ENCODE measurements at places on chromosomes 11 and 22.
A peak's percentile ranks its signal among the peaks of the same experiment; 100 is the strongest.

DNA sequence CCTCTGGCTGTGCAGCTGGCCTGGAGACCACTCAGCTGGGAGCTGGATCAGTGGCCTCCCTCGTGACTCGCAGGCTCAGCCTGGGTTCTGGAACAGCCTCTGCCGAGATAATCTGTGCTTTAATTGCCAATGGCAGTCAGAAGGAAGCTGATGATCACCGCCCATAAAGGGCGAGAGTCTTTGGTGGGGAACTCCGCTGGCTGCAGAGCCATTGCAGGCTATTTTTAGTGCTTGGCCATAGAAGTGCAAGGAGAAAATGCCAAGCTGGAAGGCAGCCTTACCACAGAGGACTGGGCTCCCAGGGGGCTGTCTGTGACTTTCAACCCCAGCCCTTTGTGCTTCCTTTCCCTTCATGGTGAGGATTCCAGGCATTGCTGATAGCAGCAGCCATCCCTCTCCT lies 62.2 kb upstream of the TENM4 start:
- no peak for DNase-seq

GRCh38 chr11:36427876-36428275 lies 82.2 kb downstream of the TRAF6 start:
- DNase-seq, result no peak

GRCh38 chr11:7348432-7349304 lies 97.0 kb downstream of the SYT9 start:
- DNase-seq, result no peak

DNA sequence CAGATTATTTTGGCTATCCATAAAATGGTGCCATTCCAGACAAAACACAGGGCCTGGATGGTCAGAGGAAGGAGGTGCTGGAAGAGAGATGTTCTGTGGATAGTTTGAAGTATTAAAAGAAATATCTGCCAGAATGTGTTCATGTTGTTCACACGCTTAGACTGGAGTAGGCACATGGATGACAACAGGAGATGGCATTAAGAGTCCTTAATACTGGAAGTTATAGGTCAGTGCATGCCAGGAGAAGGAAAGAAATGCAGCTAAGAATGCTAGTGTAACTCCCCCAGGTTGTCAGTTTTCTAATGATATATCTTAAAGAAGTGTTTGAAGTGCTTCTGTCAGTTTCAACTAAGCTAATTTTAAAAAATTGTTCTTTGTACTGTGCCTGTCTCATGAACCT lies 20.2 kb downstream of the KREMEN1 start:
- no peak for DNase-seq

- DNase-seq, result no peak
Observed at GRCh38 chr11:41461057-41461681, 1.7 kb upstream of the LRRC4C start.

DNA sequence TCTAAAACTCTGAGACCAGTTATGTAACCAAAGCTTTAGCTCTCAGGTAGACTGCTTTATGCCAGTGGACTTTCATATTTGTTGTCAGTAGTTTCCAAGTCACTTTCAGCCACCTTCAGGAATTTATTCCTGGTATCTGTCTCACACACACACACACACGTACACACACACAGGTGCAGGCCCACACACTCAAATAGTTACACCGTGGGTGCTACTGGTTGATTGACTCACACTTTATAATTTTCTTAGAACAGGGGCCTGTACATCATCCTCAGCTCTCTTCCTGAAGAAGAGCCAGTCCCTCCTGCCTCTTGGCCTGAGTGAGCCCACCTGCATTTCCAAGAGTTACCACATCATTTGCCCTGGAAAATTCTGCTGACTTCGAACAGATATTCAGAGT lies 555.2 kb downstream of the SOX6 start:
- no peak for DNase-seq

DNA sequence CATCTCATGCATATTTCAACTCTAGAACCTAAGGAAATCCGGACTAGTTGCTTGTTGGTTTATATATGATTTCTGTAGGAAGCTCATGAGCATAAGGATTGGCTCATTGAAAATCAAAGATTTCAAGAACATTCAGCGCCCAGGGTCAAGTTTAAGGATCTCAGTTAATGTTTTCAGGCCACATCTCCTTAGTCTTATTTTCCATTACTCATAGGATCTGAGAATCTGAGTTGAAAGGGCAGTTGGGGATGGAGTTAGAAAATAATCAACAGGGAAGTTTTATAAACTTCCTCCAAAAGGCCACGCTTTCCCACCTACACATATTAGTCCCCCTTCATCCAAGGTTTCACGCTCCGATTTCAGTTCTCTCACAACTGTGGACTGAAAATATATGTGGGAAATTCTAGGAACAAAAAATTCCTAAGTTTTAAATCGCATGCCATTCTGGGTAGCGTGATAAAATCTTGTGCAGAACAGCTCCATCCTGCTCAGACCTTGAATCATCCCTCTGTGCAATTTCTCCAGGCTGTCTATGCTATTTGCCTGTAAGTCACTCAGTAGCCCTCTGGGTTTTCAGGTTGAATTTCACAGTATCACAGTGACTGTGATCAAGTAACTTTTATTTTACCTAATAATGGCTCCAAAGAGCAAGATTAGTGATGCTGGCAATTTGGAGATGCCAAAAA lies 160.2 kb downstream of the KIRREL3 start:
- DNase-seq, result no peak

- no peak for DNase-seq
Observed at GRCh38 chr11:111949519-111950426, 12.6 kb downstream of the DIXDC1 start.

- no peak for DNase-seq
Observed at GRCh38 chr11:75524665-75525432, 892 bp downstream of the GDPD5 start.

DNA sequence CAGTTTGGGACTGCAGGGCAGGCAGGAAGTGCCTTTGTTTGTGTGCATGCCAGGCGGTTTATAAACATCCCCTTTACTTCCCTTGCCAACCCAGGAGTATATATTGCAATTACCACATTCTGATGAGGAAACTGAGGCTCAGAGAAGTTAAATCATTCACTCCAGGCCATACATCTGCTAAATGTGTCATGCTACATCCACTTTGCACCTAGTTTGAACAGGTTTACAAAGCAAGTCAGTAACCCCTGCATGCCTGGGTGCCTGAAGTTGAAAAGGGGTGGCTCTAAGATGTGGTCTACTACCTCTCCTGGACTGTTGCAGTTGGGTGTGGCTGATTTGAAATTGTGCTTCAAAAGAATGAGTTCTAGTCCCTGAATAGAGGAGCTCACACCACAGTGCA lies 23.6 kb downstream of the FLI1 start:
- no peak for DNase-seq

GRCh38 chr11:12991426-12991825 lies 17.7 kb upstream of the RASSF10 start:
- no peak for DNase-seq

- peak; percentile 17 for DNase-seq
Observed at GRCh38 chr11:66100272-66101065, 30.4 kb downstream of the PACS1 start.

DNA sequence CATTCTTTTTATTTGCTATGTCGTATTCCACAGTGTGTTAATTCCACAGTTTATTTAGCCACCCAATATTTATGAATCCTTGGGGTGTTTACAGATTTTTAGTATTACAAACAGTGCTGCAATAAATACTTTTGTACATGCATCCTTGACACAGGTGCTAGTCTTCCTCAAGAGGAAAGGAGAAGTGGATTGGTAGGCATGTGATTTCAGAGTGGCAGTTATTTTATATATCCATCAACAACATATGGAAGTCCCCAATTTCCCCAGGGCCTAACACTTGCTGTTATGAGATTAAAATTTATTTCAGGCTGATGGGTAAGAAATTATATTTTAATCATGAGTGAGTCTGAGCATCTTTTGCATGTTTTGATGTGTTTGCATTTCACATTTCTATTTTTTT lies 17.9 kb downstream of the TRIM44 start:
- DNase-seq, result no peak

GRCh38 chr11:134181707-134182106 lies 42.1 kb downstream of the NCAPD3 start:
- DNase-seq, result no peak

DNA sequence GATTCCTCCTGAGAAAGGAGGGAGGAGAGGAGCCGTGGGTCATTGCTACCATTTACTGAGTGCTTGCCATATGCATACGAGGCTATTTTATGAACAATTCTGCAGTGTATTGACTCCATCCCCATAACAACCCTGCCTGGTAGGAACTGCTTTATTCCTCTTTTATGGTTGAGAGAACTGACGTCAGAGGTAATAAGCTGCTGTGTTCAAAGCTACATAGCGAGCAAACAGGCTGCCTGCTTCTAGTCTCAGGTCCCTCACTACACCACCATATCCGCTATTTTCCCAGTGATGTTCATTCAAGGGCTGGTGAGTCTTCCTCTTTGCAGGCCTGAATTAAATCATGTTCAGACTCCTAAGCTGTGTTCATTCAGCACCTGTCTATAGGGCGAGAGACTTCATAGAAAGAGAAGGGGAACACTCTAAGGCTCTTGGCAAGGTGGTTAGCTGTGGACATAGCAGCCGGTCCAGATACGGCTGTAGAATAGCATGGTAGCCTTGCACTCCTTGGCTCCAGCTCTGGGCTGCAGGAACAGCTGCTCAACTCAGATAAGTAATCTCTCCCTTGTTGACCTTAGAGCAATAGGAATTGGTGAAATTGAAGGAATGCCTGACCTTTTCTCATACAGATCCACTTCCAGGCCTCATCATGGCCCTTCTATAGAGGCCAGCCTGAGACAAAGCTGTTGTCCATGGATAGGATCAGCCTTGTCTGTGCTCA lies 82.6 kb downstream of the MICAL2 start:
- no peak for DNase-seq

DNA sequence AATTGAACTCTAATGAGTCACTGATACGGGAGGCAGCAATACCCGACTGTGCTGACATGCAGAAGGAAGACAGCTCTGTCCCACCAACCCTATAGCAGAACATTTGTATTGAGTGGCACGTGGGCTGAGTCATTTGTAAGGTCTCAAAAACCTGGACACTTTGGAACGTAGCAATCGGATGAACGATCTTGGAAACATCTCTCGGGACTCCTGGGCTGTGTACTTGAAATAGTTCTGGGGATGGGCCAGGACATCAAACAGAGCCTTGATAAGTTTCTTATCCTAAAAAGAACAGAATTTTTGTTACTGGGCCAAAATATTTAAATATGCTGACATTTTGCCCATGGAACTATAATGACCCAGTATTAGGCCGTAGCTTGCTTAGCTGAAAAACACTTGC lies 17.1 kb upstream of the NRIP3 start:
- no peak for DNase-seq

DNA sequence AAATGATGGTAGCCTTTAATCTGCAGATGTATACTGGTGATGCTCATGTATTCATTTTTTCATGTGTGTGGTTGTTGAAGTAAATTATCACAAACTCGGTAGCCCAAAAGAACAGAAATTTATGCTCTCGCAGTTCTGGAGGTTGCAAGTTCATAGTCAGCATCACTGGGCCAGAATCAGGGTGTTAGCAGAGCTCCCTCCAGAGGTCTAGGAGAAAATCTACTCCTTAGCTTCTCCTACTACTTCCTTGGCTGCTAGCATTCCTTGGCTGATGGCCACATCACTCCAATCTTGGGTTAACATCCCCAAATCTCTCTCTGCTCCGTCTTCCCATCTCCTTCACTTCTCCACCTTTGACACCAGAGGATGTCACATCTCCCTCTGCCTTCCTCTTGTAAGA lies 45.3 kb upstream of the GALNT18 start:
- DNase-seq, result no peak

GRCh38 chr11:110069158-110069737 lies 23.9 kb upstream of the ZC3H12C start:
- DNase-seq, result no peak

DNA sequence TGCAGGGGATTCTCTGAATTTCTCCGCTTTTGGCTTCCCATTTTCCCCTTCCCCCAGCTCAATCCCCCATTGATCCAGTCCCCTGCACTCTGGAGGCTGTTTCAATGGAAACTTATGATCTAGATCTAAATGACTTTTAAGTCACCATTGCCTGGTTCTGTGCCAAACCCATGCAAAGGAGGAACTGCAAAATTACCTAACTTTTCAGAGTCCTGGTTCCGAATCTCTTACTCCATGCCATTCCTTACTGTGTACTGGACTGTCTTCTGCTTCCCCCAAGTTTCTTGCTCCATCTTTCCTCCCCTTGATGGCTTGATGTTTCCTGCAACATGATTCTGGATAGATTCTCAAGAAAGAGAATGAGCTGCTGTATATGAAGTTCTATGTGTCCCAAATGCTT lies 327.8 kb downstream of the MIAT start:
- no peak for DNase-seq

GRCh38 chr11:121634889-121635288 lies 182.1 kb upstream of the SORL1-AS1 start:
- DNase-seq, result no peak

- DNase-seq, result no peak
Observed at GRCh38 chr11:105357146-105357545, 217.6 kb upstream of the CARD18 start.

DNA sequence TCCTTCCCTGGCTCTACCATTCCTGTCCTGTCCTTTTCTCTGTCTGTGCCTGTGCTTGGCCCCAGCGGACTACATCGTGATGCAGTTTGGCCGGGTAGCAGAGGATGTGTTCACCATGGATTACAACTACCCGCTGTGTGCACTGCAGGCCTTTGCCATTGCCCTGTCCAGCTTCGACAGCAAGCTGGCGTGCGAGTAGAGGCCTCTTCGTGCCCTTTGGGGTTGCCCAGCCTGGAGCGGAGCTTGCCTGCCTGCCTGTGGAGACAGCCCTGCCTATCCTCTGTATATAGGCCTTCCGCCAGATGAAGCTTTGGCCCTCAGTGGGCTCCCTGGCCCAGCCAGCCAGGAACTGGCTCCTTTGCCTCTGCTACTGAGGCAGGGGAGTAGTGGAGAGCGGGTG lies 20.4 kb downstream of the TUB start:
- no peak for DNase-seq

- no peak for DNase-seq
Observed at GRCh38 chr11:65703846-65704245, 8.2 kb upstream of the KAT5 start.

DNA sequence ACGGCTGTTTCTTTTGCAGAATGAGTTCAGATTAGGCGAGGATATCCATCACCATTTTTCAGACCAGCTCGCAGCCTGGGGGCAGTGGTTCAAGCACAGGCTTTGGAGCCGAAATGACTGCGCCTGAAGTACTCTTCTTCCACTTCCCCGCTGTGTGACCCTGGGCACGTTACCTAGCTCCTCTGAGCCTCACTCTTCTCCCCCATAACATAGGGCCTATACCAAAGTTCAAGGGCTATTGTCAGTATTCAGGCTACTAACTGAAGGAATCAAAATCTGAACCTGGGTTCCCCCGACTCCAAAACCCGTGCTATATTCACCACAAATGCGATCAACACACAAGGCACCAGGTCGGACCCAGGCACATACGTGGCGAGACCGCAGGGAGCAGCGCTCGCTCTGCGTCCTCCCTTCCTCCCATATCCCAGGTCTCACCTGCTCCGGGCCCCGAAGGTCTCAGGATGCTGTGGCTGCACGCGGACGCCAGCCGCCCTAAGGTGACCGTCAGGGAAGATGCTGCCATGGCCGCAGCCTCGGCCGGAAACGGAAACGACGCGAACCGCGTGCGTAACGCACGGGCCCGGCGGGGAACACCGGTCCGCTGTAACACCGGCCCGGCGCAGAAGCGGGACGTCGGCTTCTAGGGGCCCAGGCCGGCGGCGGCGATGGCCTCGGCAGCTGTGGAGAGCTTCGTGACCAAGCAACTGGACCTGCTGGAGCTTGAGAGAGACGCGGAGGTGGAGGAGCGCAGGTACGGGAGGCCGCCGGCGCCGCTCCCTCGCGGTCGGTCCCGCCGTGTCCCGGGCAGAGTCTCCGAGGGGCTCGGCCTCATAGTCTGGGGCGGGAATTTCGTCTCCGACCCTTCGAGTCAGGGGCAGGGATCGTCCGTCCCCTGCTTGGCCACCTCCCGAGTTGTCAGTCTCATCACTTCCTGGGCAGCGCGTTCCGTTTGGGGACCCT lies at the start of the genes IGHMBP2 and MRPL21:
Gene IGHMBP2 (plus strand): TSS at position 604 of the 960 bp plus-strand sequence. CDS start 62 bp downstream, at position 666.
Gene MRPL21 (minus strand): TSS at position 545 of the 960 bp plus-strand sequence. CDS start 22 bp downstream, at position 523.
- DNase-seq, result peak; percentile 75
